ENCODE measurements at places on chromosomes 2 and 18.

DNA sequence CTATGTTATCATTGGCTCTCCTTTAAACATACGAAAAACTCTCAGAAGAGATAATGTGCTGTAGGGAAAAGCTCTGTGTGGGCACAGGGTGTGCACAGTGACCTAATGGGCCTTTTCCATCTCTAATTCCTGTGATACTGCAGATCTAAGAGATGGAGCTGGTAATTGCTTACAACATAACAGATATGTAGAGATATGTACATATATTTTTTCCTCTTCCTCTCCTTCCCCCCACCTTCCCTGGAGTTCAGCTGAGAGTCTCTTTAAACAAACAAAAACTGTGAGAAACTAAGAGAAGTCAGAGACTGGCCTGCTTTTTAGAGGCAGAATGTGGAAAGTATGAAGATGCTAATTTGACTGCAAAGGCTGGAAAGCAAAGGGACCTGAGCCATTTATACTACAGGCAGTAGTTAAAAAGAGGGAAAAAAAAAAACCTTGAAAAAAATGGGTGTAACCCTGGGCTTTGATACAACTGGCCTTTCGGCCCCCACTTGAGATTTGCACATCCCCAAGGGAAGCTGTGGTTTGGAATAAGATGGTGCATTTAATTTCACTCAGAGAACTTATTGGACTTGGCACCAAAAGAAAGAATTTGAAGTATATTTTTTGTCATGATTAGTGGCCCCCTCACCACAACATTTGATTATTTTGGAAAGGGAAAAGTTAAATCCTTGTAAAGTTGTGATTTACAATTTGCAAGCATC lies 502.2 kb upstream of the ZEB2 start:
- no peak for DNase-seq

GRCh38 chr18:54824761-54825160 lies 3.5 kb upstream of the RAB27B start:
- no peak for DNase-seq

DNA sequence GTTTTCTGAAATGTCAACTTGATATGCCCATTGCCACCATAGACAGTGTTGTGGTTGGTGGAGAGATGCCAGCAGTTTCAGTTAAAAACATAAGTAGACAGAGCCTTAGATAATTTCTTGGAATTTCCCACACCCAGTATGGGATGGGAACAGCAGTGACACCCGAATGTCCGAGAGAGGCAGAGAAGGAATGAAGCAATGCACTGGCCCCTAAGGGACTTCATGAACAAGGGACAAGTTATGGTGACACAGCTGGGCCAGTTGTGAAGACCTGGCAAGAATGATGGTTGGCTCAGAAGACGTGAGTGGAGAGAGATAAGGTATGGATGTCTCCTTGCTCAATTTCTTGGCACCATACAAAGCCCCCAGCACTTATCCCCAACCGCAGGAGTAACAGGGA lies 165.2 kb upstream of the APCDD1 start:
- DNase-seq, result no peak

DNA sequence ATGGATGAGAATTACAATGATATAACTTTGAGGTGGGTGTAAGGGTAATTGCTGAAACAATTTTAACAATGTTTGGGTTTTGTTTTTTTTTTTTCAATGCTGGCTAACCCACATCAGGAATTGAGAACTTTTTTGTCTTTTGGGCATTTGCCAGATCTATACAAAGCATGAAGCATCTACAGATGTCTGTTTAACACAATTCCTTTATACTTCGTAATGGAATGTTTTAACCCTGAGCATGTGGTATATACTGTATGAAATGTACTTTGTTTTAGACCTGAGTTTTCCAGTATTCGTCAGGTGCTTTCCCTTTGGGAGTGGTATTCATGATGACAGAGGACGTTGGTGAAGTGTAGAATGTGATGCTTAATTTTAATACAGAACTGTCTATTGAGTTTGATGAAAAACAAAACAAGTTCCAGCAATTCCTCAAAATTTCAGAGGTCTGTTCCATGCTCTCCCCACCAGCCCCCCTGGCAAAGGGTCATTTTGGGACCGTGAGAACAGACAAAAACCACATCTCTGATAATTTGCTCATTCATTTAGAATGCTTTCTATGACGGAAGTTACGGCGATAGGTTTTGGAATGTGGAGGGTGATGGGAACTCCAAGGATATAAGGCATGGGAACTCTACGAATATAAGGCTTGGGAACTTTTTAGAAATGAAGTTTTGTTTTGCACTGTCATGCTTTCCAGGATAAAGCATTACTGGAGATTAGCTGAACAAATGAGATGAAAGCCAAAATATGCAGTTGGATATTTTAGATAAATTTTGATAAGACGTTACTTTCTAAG lies 14.1 kb downstream of the LIMS1 start:
- no peak for DNase-seq

GRCh38 chr2:196183528-196184231 lies 12.3 kb upstream of the STK17B start:
- no peak for DNase-seq

DNA sequence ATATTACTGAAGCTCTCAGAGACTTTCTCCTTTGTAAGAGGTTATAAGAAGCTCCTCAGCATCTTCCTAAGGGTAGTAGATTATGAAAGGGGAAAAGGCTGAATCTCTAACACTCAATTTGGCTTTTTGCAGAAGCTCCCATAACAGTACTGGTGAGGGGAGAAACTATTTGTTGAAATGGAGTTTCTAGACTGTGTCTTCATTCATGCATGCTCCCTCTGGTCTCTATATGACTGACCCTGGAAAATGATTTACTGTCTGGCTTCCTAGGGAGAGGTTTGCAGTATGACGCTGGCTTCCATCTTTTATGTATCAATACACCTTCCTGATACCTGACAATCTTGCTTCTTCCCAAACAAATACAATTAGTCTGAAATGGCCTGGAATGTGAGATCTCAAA lies 63.9 kb downstream of the LDAH start:
- no peak for DNase-seq

- no peak for DNase-seq
These were observed 101.2 kb downstream of the APOB start for GRCh38 chr2:20942646-20943125.

DNA sequence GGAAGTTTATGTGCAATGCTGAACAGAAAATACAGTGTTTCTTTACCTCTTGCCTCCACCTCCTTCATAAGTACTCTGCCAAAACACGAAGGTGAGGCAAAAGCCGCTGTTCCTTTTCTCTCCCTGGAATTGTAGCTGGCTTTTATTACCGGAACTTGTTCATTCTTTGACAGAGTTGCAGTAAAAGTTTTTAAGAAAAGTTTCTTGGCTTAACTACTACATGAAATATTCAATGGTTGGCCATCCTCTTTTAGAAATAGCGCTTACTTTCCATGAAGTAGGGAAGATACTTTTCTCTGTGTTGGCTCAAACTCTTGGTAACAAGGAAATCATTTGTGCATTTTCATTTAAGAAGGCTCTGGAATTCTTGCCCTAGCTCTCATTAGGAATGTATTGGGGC lies 950.7 kb upstream of the FANCL start:
- DNase-seq, result no peak

GRCh38 chr2:221109552-221109951 lies 462.6 kb downstream of the EPHA4 start:
- DNase-seq, result no peak

DNA sequence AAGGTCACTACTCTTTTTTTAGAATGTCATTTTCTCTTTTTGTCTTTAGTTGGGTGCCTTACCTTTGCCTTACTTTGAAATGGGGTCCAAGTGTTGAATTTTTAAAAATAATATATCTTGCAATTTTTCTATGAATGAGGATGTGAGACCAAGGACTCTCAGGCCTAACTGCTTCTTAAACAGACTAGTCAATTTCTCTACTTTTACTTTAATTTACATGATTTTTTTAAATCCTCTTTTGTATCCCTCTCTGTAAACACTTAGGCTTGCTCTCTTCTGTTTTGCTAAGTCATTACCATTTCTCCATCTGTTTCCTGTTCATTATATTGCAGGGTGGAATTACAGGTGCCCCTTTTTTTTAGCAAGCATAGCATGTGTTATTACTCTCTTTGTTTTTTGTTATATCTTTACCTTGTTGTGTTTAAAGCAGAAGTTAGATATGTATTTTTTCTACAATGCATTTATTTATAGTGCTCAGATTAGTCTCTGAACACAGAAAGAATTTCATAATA lies 261.8 kb downstream of the SPAG16 start:
- no peak for DNase-seq

Measured in stimulated activated CD8-positive, alpha-beta memory T cell treated with anti-CD3 and anti-CD28 coated beads, Interleukin-7, amount 100 ng/mL, for 1 hour (primary cell).